ENCODE measurements at places on chromosomes 6 and 20.

GRCh38 chr6:105753620-105754211 lies 332.4 kb upstream of the PRDM1 start:
- DNase-seq = no peak

DNA sequence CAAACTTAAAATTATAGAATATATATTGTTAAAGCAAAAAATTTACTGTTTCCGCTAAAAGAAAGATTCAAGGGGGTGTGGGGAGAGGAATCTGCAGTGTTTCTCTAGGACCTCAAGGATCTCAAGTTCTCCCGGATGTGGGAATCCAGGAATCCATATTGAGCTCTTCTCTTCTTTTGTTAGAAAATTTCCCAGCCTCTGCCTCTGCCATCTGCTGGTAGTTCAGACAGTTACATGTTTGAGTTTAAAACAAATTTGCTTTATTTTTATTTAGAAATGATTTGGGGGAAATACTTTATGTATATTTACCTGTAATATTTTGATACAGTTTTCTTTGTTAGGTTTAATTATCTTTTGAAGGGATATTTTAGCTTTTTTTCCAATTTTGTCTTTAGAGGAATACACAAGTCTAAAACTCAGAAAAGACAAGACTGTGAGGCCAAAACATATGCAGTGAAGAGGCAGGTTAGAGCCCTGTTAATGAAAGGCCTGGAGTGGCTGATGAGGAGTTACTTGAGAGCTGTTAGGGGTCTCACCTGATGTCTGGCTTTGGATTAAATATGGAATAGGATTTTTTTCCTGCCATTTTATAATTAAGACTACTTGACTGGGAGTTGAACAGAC lies 268.8 kb downstream of the ARID1B start:
- no peak for DNase-seq

DNA sequence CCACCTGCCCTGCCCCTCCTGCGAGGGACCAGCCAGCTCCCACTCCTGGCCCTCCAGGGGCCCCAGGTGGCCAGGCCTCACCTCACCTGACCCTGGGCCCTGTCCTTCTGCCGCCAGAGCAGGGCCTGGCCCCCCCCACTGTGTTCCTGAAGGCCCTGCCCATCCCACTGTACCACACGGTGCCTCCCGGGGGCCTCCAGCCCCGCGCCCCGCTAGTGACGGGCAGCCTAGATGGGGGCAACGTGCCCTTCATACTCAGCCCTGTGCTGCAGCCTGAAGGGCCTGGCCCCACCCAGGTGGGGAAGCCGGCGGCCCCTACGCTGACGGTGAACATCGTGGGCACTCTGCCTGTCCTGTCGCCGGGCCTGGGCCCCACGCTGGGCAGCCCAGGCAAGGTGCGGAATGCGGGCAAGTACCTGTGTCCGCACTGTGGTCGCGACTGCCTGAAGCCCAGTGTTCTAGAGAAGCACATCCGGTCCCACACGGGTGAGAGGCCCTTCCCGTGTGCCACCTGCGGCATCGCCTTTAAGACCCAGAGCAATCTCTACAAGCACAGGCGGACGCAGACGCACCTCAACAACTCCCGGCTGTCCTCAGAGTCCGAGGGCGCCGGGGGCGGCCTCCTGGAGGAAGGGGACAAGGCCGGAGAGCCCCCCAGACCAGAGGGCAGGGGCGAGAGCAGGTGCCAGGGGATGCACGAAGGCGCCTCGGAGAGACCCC lies 27.6 kb downstream of the ZNF831 start:
- DNase-seq = no peak

GRCh38 chr20:62860391-62860923 lies 1.2 kb downstream of the TCFL5 start:
- no peak for DNase-seq

DNA sequence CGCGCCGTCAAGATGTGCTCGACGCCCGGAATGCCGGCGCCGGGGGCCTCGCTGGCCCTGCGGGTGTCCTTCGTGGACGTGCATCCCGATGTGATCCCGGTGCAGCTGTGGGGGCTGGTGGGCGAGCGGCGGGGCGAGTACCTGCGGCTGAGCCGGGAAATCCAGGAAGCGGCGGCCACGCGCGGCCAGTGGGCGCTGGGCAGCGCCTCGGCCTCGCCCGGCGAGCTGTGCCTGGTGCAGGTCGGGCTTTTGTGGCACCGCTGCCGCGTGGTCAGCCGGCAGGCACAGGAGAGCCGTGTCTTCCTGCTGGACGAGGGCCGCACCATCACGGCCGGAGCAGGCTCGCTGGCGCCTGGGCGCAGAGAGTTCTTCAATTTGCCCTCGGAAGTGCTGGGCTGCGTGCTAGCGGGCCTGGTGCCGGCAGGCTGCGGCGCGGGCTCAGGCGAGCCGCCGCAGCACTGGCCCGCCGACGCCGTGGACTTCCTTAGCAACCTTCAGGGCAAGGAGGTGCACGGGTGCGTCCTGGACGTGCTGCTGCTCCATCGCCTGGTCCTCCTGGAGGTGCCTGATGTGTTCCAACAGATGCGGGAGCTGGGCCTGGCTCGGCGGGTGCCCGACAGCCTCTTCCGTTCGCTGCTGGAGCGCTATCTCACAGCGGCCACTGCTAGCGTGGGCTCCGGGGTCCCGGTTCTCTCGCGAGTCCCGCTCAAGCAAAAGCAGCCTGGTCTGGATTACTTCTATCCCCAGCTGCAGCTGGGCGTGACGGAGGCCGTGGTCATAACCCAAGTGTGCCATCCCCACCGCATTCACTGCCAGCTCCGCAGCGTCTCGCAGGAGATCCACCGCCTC lies 656 bp downstream of the TDRD6 start:
- DNase-seq = peak; percentile 42

DNA sequence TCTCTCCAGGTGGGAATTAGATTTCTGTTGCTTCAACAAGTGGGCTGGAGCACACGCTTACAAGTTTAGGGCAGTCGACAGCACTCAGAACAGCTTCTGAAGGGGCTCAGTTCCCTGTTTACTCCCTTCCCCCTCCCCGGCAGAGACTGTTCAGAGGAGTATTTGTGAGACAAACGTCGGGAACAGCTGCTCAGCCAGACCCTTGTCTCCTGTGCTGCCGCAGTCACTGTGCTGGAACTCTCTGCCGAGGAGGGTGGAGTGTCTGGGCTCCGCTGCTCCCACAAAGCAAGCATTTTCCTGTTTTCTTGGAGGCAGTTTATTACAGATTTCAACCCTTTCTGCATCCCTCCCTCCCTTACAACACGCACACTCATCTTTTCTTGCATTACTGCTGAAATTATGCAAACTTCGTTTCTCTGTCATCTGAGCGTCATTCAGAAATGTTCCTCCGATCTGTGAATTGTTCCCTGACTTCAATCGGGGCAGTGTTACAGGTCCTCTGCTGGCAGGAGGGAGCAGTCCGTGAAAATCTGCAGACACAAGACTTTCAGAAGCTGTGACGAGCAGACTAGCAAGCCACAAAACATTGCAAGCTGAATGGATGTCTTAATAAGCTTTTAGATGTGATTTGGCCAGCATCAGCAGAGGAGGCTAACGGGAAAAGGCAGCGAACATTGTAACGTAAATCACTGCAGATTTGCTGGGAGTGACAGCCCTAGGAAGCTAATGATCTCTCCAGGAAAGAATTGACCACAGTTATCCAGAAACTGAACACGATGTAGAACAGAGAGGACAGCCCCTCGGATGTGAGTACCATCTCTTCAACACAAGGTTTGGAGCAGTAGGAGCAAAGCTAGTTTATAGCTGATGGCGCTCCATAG lies 76.2 kb downstream of the LYRM2 start:
- DNase-seq = no peak

GRCh38 chr6:42260396-42260888 lies 42.8 kb upstream of the MRPS10 start:
- DNase-seq = no peak

DNA sequence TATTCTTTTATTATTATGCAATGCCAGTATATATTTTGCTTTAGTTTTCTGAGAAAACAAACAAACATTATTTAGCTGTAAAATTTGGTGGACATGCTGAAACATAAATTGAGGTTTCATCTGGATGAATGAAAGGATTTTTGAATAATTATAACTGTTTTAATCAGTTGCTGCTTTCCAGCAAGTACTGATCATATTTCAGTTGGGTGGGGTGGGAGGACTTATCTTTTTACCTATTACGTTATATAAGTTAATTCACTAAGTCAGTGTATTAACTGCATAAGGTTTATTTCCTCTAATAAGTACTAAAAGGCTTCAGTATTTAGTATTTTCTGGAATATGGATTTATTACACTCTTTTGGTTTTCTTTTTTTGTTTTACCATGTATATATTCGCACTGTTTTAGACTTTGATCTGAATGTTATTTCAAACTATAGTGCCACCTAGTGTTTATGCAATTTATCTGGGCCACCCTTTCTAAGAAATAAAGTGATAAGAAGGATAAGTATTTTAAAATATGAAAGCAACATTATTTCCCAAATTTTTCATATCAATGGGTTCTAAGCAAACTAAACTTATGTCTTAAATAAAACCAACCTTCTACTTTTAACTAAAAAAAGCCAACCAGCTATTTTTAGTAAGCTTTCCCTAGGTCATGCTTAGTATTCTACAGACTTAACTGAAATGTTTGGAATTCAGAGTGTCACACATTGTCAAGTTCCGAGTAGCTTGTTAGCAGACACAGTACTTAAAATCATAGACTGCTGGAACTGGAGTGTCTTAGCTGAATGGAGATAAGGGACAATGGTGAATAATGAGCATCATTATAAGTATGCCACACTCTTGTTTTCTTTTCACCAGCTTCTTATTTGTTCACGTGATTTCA lies 105.4 kb upstream of the MCHR2 start:
- DNase-seq = no peak

DNA sequence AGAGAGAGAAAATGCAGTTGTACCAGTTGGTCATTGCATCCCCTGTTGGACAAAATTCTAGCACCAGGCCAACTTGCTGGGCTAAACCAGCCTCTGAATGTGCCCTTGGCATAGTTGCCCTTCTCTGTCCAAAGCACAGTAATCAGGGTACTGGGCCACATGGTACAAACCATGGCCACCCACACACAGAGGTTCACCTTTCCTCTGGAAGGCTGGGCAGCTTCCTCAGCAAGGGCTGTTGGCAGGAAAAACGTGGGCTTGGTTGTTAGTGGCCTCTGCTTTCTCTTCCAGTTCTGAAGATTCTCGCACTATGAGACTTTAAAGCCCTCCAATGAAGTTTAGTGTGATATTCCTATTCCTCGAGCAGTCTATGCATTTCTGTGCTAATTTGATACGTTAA lies 706 bp downstream of the DDO start:
- no peak for DNase-seq

DNA sequence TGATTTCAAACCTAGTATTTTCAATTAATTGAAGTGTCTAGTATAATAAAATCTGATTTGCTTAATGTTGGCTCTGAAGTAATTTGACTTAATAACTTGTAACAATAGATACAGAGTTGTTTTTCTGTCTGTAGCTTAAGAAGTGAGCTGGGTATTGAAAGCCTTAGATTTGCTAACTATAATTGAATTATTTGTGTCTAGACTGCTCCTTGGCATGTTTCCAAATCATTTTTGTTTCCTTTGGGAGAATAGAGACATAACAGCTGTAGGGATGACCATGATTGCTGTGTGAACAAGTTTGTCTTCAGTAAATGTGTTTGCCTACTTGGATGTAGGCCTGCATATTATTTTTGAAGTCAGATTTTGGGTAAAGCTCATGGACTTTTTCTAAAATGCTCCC lies 115.4 kb downstream of the SCAF8 start:
- DNase-seq = no peak

DNA sequence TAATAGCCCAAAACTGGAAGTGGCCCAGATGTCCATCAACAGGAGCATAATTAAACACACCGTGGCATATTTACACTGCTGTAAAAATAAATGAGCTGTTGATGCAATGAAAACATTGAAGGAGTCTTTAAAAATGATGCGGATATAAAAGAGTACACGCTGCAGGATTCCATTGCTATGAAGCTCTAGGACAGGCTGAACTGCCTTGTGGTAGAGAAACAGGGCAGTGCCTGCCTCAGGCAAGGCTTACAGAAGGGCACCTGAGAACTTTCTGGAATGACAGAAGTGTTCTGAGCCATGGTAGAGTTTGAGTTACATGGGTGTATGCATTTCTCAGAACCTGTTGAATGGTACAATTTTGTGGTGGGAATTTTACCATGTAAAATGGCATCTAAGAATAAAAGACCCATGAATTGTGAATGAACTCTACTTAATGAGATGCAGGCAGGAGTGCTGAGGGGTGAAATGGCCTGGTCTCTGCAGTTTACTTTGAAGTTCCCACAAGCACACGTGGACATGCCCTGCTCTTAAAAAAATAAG lies 45.3 kb upstream of the RIN2 start:
- no peak for DNase-seq

- DNase-seq = no peak
These were observed 335.4 kb downstream of the GRIK2 start for GRCh38 chr6:101728956-101729355.

- DNase-seq = no peak
These were observed 7.9 kb upstream of the POU5F1 start for GRCh38 chr6:31178143-31179041.

GRCh38 chr20:40945754-40946450 lies 82.7 kb upstream of the TOP1 start:
- no peak for DNase-seq

- DNase-seq = peak; percentile 73
These were observed 1.2 kb downstream of the TGIF2 start for GRCh38 chr20:36574366-36575135.

DNA sequence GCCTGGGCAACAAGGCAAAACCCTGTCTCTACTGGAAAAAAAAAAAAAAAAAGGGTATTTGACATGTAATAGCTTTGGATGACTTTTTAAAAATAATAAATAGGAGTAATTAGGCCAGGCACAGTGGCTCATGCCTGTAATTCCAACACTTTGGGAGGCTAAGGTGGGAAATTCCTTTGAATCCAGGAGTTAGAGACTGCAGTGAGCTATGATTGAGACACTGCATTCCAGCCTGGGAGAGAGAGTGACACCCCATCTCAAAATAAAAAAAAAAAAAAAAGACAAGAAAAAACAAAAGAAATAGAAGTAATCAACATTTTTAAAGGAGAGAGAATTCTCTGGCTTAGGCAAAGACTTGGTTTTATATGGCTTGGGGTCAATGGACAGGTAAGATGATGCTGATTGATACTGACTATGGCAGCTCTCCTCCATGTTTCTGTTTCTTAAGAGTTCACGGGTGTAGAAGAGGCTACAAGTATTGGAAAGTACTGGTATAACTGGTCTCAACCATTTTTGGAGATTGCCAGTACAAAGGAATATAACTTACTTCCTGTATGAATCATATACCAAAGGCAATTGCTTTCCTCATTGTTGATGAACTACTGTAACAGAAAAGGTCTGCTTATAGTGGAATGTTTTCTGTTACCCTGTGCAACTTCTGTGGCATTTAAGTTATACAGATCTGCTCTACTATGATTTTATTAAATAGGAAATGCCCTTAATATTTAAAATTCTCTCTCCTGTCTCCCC lies 10.1 kb downstream of the MAP3K5 start:
- no peak for DNase-seq

GRCh38 chr20:4795394-4795793 lies 73.7 kb downstream of the PRND start:
- DNase-seq = no peak

GRCh38 chr20:51531141-51531710 lies 11.3 kb downstream of the NFATC2 start:
- DNase-seq = no peak

DNA sequence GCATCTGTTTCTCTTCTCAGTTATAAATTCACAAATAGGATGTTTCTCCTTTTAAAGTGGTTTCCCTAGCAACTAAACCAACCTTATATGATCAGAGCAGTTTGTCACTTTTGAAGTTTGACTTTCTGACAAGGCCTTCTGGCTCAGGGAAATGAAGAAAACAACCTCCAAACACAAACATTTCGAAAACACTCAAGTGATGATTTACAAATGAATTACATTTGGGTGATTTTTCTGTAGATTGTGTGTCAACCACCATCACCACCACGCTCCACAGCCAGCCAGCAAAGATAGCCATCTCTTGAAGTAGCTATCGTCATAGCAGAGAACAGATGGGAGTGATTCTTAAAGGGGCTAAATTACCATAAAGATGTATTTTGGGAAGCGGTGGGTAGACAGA lies 16.5 kb upstream of the MLIP start:
- DNase-seq = no peak

All from right lobe of liver (tissue), 6 donors.